Fibroblast of mammary gland (primary cell): ENCODE measurements at places on chromosomes 5 and 9.
A peak's percentile ranks its signal among the peaks of the same experiment; 100 is the strongest.

- DNase-seq, result no peak
These were observed 31.5 kb upstream of the TRPC7 start for GRCh38 chr5:136396886-136397285.

DNA sequence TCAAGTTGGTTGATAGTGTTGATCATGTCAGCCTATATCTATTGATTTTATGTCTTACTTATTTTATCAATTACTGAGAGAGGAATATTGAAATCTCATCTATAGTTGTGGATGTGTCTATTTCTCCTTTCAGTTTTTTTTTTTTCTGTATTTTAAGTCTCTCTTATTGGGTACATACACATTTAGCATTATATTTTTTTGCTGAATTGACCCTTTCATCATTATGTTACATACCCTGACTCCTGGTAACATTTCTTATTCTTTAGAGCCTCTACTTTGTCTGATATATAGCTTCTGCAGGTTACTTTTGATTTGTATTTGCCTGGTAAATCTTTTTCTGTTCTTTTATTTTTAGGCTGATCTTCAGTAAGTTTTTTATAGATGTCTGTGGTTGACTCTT is 179.5 kb downstream of the GDNF start:
- DNase-seq, result no peak

DNA sequence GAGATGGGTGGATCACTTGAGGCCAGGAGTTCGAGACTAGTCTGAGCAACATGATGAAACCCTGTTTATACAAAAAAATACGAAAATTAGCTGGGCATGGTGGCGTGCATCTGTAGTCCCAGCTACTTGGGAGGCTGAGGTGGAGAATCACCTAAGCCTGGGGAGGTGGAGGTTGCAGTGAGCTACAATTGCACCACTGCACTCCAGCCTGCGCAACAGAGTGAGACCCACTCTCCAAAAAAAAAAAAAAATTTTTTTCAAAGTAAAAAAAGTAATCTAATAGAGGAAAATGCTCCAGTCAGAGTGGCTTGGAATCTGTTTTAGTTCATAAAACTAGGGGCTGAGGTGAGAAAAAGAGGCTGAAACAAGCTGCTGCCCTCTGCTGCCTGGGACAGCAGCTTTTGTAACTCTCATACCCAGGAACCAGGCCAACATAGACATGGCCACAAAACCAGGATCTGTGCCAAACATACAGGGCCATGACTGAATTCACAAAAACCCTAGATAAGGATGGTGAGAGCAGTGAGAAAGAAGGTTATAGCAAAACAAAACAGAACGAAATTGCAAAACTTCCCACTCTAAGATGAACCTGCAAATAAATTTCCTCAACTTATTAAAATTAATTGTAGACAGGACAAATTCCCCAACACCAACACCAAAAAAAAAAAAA is 13.1 kb upstream of the DCAF12 start:
- DNase-seq, result peak; percentile 87

- DNase-seq, result no peak
These were observed 39.5 kb downstream of the MFAP3 start for GRCh38 chr5:154078272-154078671.

GRCh38 chr9:134175291-134175807 is 11.0 kb upstream of the RNU6ATAC start:
- DNase-seq, result no peak

DNA sequence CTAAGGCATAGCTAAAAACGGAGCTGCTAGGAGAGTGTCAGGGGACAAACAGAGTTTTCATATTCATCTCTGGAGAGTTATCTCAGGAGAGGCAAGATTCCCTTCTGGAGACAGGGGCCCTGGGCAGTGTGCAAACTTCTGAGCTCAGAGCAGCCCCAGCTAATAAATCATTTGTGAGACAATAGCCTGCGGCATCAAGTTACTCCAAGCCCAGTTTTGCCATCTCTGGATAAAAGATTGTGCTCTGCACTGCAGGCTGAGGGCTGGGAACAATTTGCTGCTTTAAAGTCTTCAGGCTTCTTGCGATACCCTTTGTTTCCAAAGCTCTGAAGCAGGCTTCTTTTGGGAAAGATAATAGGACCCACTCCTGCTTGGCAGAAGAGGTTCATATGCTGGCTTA is 164.3 kb upstream of the BRINP1 start:
- DNase-seq, result no peak

GRCh38 chr5:41511241-41511640 is 840 bp upstream of the PLCXD3 start:
- DNase-seq, result no peak

DNA sequence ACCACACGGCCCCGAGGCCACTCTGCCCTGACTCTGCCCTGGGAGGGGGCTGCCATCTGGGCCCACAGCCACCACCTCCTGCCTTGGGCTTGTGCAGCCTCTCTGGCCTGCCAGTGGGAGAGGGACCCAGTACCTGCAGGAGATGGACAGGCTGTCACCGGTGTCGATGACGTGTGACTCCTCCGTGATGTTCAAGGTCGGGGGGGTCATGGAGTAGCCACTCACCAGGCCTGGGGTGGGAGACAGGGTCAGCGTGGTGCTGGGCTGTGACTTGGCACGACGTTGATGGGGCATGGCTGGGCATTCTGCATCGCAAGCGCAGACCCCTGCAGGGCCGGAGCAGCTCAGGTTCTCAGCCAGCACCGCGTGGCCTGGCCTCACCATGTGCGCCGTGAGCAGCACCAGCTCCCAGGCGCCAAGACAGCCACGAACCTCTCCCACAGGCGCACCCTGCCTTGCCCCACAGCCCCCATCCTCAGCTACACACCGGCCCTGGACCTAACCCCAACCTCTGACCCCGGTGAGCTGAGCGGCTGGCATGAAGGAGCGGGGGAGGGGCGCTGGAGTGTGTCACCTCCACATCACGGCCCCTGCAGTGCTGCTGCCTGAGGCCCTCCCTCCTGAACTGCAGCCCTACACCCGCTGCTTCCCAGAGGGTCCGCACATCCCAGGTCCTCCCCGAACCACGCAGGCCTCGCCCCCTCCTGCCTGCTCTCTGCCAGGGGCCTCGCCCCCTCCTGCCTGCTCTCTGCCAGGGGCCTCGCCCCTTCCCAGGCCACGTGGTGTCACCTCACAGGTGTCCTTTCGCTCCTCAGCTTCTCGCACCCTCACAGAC is 17.6 kb downstream of the FLT4 start:
- no peak for DNase-seq

GRCh38 chr9:83154087-83154736 is 91.3 kb upstream of the RASEF start:
- peak; percentile 6 for DNase-seq

- no peak for DNase-seq
These were observed 148.1 kb downstream of the ATG10 start for GRCh38 chr5:82119889-82120288.

DNA sequence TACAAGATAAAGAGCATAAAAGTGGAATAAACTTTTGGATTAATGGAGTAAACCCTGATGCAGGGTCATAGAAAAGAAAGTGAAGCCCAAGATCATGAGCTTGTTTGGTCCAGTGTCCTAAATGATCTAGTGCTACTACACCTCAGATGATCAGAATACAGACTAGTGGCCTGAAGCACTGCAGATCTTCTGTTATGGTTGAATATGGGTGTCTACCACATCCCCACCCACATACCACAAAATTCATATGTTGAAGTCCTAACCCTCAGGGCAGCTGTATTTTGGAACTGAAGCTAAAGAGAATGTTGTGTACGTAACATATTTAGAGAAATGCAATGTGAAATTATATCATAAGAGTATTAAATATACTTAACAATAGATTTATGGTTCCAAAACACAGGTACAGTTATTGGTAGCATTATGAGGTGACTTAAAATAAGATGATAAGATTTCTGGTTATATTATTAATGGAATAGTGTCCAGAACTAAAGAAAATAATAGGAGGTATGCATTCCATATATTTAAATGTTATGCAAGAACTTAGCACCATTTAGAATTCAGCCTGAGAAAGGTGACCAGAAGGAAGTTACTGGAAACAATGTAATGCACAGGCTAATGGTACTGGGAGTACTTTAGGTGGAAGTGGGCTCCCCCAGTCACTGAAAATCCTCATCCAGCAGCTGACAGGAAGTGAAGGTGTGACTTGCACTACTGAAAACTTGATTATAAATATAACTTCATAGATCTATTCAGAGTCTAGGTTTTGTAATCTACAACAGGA is 1155.1 kb downstream of the TAF11L14 start:
- DNase-seq, result no peak

- DNase-seq, result no peak
These were observed 883.6 kb upstream of the C9orf72 start for GRCh38 chr9:28456861-28457260.

DNA sequence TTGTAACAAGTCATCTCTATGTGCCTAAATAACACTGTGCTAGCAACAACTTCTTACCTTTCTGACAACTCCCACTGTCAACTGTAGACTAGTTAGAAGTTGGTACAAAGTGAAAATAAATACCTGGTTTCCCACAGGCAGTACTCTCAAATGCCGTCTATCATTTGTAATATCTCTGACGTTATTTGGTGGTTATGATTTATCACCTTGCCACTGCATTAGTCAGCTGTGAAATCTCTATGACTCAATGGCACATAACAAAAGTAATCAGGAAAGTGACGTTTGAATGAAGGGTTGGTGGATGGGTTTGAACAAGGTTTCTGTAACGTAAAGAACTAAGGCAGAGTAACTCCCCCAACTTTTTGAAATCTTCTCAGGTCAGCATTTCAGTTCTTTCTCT is 592.3 kb downstream of the MAT2B start:
- DNase-seq, result peak; percentile 3

DNA sequence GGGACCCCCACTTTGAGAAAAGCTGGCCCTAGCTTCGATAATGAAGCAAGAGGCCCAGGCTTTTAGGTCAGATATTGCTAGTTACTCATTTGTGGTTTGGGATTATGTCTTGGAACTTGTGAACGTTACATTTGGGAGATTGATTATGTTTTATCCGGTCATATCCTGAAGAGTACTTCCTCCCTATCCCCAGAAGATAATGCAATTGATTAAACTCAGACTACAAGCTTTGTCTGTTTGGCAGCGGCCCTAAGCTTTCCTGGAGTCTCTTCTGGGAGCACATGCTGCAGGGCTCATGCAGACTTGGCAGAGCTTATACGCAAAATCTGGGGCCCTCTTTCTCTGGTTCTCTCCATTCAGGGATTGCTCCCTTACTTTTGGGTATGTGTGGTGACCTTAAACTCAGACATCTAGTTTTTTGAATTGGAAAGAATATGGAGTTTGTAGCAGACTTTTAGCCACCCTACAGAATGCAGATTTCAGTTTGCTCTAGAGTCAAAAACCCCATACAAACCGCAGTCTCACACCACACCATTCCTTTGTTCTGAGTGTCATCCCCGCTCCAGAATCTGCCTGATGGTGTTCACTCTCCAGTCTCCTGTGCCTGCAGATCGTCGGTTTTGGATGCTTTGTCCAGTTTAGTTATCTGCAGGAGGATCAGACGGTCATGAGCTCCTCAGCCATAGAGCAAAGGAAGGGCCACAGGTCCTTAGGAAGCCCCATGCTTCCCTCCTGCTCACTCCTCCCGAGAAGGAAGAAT is 449.5 kb upstream of the TRPC7 start:
- peak; percentile 91 for DNase-seq
